KG1 (cell line): ENCODE measurements at places on chromosomes 4 and X.

- DNase-seq, result no peak
Observed at GRCh38 chr4:25142468-25142867, 17.8 kb downstream of the SEPSECS start.

DNA sequence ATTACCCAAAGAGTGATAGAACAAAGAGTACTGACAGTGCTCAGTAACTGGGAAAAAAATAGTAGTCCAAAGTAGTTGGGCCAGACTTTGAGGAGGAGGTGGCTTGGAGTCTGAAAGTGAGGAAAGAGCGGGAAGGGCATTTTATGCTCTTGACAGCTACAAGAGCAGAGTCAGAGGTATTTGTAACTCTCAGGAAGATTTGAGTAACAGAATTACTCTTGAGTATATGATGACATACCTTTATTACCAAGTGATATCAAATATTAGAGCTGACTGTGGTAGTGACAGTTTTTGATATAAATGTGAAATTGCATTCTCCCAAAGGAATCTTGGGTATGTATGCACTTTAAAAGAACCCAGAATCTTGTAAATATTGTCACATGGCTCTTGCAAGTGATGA, 2.2 kb downstream of the SLAIN2 start:
- no peak for DNase-seq

- DNase-seq, result no peak
Observed at GRCh38 chr4:152501846-152502536, 33.9 kb downstream of the FBXW7 start.

GRCh38 chrX:121802881-121803412, 755.5 kb downstream of the GLUD2 start:
- DNase-seq, result no peak

GRCh38 chrX:63746278-63746677, 38.7 kb downstream of the ARHGEF9 start:
- peak; percentile 7 for DNase-seq

DNA sequence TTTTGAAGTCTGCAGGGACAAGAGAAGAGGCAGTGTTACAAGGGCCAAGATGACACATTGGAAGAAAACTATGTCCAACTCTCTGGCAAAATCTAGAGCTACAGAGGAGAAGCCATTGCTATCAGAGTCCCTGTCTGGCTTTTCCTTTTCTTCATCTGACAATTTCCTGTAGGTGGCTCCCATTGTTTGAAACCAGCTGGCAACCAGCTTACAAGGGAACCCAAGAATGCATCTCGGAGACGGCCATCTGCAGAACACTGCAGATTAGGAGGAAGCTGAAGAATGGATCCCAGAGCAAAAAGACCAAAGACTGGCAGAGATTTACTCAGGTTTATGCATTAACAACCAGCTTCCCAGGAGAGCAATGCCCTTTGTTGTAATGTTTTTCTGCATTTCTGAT, 216.2 kb upstream of the CTSO start:
- DNase-seq, result no peak

- DNase-seq, result no peak
Observed at GRCh38 chr4:149890531-149890930, 74.9 kb upstream of the IQCM start.

DNA sequence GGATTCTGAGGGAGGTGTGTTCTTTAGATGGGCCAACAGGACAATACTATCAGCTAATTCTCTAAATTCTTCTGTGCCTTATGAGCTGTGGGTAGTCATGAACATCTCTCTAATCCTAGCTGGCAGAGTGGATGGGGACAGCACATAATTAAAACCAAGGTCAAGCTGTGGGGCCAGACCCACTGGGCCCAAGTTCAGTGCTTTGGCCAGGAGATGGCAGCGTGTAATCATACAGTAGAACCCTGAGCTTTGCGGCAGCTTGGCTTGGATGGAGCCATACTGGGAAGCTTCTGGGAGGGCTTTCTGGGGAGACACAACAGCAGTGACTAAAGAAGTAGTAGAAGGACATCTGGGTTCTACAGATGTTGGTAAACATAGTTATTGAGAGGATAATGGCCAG, 140.3 kb upstream of the CXCL13 start:
- no peak for DNase-seq
